ENCODE measurements at places on chromosomes 4 and X. TPM values are rescaled to one million over a fixed set of nuclear protein-coding genes. Genes with fewer than 3 reads are reported as not detected.

PAGE1 gene
- total RNA-seq = not detected

YY2 gene
- total RNA-seq = 1.4 TPM

SLC35A2 gene
- total RNA-seq = 18.5 TPM

TRAPPC2 gene
- total RNA-seq = 29.0 TPM

DNA sequence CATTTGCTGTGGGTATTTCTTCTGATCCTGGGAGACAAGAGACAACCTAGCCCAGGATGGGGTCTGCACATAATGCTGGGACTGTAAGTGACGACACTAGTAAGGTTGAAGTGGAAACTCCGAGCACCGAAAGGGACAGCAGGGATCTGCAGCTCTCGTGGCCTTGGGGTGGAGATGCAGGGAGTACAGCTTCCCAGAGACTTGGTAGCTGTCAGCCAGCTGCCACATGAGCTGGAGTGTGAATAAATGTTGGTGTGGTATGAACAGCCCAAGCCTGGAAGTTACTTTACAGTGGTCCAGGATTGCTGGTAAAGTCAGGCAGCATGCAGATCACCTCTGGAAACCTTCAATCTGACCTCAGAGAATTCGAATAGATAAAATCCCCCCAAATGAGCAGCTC is 97.6 kb downstream of the FAM193A start:
- no peak overlapping the region for H3K4me3 ChIP-seq
- no peak for DNase-seq
- H3K4me1 ChIP-seq = no peaks in the 10 kb centered on the region
- no peaks in the 10 kb centered on the region for H3K27me3 ChIP-seq
- H3K27ac ChIP-seq = no peak overlapping the region

GRCh38 chr4:151192556-151193235 is 84.3 kb upstream of the PRSS48 start:
- DNase-seq = no peak
- no peak overlapping the region for H3K27ac ChIP-seq
- no peak overlapping the region for H3K4me3 ChIP-seq

- no peaks in the 10 kb centered on the region for H3K27me3 ChIP-seq
- H3K4me3 ChIP-seq = no peak overlapping the region
- no peaks in the 10 kb centered on the region for H3K4me1 ChIP-seq
- H3K36me3 ChIP-seq = no peaks in the 10 kb centered on the region
- H3K27ac ChIP-seq = no peak overlapping the region
These were observed 51.3 kb downstream of the RTL9 start for GRCh38 chrX:110409925-110410324.

GRCh38 chr4:37970702-37971101 is 10.5 kb downstream of the PTTG2 start:
- H3K4me1 ChIP-seq = no peaks in the 10 kb centered on the region
- H3K27ac ChIP-seq = no peak overlapping the region
- no peaks in the 10 kb centered on the region for H3K27me3 ChIP-seq
- H3K4me3 ChIP-seq = no peak overlapping the region
- H3K36me3 ChIP-seq = no peaks in the 10 kb centered on the region

DNA sequence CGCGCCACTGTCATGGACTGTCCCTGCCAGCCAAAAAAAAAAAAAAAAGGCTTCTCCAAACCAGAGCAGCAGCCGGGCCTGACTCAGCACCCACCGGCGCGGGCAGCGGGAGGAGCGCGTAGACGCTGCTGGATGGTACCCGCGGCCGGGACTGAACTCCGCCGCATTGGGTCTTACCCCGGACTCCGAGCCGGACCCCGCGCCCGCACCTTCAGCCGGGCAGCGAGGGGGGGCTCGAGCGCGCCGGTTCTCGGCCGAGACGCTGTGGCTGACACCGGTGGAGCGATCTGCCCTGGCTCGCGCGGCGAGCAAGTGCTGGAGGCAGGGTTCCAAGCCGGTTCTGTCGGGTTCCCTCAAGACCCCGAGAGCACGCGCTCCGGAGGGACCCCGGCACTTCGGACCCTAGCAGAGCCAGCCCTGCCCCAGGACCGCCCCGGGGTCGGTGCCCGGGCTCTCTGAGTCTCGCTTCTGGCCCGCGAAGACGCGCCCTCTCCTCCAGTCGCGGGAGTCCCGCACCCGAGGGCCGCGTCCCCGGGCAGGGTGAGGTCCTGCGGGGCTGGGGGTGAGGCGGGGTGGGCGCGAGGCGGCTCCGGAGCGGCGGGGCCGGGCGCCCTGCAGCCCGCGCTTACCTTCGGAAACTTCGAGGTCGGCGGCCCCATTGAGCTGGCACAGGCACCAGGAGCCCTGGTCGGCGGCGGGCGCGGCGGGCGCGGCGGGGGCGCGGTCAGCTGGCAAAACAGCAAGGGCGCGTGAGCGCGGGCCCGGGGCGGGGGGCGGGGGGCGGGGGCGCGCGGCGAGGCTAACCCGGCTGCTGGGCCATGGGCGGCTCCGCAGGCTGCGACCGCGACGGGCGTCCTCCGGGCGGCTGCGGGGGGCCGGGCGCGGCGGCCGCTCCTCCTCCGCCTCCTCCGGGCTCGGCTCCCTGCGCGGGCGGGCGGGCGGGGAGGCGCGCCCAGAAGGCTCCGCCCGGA is 11.8 kb upstream of the MAN2B2 start:
- H3K27ac ChIP-seq = no peak overlapping the region
- no peaks in the 10 kb centered on the region for H3K4me1 ChIP-seq
- H3K36me3 ChIP-seq = no peaks in the 10 kb centered on the region
- DNase-seq = no peak
- H3K27me3 ChIP-seq = no peaks in the 10 kb centered on the region
- no peak overlapping the region for H3K4me3 ChIP-seq

GRCh38 chrX:149630681-149631233 is 835 bp downstream of the TMEM185A start:
- DNase-seq = no peak
- H3K4me3 ChIP-seq = peak overlapping the region; percentile 55
- H3K36me3 ChIP-seq = no peaks in the 10 kb centered on the region
- H3K27me3 ChIP-seq = no peaks in the 10 kb centered on the region

DNA sequence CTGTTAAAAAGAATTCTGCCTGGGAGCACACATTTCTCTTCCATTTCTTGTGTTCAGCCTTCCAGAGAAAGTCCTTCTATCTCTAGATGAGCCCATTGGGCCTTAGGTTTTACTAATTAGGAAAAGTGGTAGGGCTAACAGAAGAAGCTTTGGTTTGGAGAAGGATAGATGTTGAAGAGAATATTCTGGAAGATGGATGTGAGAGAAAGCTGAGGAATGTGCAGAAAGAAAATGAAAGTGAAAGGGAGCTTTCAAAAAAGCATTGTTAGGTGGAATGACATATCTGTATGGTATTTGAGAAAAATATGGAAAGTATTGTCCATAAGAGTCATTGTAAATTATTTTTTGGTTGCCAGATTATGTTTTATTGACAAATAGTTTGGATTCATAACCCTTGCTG is 474.8 kb upstream of the SLIT2 start:
- H3K27ac ChIP-seq = no peak overlapping the region
- DNase-seq = no peak
- no peaks in the 10 kb centered on the region for H3K36me3 ChIP-seq
- H3K4me1 ChIP-seq = no peaks in the 10 kb centered on the region

- H3K4me3 ChIP-seq = peak overlapping the region; percentile 79
- H3K27ac ChIP-seq = peak overlapping the region; percentile 69
- no peaks in the 10 kb centered on the region for H3K36me3 ChIP-seq
- no peaks in the 10 kb centered on the region for H3K27me3 ChIP-seq
- DNase-seq = peak; percentile 18
These were observed 751 bp upstream of the RGS12 start for GRCh38 chr4:3291969-3292570.

GRCh38 chr4:36316607-36317006 is 35.2 kb downstream of the DTHD1 start:
- H3K27ac ChIP-seq = no peak overlapping the region
- no peaks in the 10 kb centered on the region for H3K4me1 ChIP-seq

GRCh38 chr4:5143306-5143861 is 92.1 kb downstream of the STK32B start:
- DNase-seq = no peak
- H3K27me3 ChIP-seq = no peaks in the 10 kb centered on the region
- H3K36me3 ChIP-seq = no peaks in the 10 kb centered on the region
- H3K4me1 ChIP-seq = no peaks in the 10 kb centered on the region

GRCh38 chr4:57426779-57427395 is 316.7 kb upstream of the IGFBP7 start:
- H3K4me1 ChIP-seq = no peaks in the 10 kb centered on the region
- no peaks in the 10 kb centered on the region for H3K36me3 ChIP-seq
- DNase-seq = no peak
- H3K4me3 ChIP-seq = no peak overlapping the region
- H3K27ac ChIP-seq = no peak overlapping the region

- DNase-seq = no peak
- H3K27ac ChIP-seq = no peak overlapping the region
- H3K27me3 ChIP-seq = no peaks in the 10 kb centered on the region
- no peaks in the 10 kb centered on the region for H3K36me3 ChIP-seq
These were observed 69.2 kb downstream of the SRPX start for GRCh38 chrX:38151441-38151840.

DNA sequence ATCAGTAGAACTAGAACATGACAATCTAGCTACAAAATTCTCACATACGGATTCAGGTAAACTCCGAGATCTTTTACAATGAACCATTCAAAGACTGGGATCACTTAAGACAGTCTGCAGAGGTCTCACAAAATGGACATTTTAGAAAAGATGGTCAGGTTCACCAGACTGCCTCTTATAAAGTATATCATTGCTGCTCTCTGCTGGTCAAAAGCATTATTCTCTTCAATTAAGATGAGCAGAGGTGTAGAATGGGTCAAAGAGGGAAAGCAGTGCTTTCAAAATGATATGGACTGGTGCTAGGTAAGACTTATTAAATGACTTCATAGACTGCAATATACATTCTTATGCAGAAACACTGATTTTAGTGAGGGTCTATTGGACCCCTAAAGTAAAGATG is 434.7 kb downstream of the PACRGL start:
- no peak overlapping the region for H3K4me3 ChIP-seq
- H3K27ac ChIP-seq = no peak overlapping the region
- no peaks in the 10 kb centered on the region for H3K27me3 ChIP-seq
- no peaks in the 10 kb centered on the region for H3K36me3 ChIP-seq
- no peak for DNase-seq
- no peaks in the 10 kb centered on the region for H3K4me1 ChIP-seq

DNA sequence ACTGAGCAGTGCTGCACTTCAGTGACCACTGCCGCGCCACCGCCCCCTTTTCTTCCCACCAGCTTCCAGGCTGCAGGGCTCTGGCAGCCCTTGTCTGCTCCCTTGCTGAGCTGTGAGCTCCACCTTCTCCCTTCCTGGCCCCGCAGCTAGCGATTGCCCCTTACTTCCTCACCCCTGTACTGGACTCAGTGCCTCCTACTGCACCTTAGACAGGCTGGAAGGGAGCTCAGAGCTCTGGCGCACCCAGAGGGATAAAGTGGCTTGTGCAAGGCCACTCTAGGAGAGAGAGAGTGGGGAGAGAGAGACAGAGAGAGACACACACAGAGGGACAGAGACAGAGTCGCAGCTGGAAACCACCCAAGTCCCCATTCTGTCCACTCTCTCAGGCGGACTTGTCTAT is 6.0 kb downstream of the RASL11B start:
- DNase-seq = no peak
- no peaks in the 10 kb centered on the region for H3K36me3 ChIP-seq
- H3K4me1 ChIP-seq = no peaks in the 10 kb centered on the region
- H3K4me3 ChIP-seq = no peak overlapping the region

DNA sequence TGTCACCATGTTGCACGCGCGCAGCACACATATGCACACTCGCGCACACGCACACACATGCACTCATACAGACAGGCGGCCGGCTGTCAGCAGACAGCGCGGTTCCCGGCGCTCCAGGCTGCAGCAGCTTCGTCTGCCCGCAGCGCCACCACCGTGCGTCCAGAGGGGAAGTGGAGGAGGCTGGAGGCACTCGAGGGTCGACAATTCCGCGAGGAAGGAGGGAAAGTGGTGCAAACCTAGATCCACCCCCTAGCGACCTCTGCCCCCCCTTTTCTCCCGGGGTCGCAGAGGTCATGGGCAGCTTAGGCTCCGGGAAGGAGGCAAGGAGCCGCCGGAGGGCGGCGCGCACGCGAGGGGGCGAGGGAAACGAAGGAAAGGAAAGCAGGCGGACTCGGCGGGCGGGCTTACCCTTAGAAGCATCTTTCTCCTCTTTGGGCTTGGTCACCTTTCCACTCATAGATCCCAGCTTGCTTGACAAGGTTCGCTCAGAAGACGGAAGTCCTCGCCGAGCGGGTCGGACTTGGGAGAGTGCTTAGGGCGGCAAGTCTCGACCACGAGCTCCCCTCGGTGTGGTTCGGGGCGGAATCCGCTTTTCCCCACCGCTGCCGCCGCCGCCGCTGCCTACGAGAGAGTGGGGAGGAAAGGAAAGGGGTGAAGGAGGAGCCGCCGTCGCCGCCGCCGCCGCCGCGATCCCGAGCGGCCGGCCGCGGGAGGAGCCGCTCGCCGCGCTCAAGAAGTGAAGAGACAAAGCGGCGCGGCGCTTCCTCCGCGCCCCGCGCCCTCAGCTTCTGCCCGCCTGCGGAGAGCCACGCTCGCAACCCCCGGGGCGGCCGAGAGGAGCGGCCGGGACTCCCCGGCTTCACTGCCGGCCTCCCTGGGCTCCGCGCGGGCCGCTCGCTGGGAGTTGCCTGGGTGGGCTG is 326.6 kb upstream of the F9 start:
- no peaks in the 10 kb centered on the region for H3K36me3 ChIP-seq
- H3K27ac ChIP-seq = no peak overlapping the region
- DNase-seq = no peak

DNA sequence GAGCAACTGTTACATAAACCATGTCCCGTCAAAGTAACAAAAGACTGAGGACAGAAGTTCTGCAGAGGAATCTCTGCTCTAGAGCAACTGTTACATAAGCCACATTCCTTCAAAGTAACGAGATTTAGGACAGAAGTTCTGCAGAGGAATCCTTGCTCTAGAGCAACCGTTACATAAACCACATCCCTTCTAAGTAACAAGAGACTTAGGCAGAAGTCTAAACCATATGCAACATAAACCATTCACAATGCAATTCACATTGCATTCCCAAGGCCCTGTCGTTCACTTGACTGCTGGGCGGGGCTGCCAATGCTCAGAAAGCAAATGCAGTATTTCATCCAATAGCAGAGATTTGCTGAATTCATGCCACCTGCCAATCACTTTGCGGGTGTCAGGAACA is 124.4 kb upstream of the PUDP start:
- no peaks in the 10 kb centered on the region for H3K4me1 ChIP-seq
- H3K4me3 ChIP-seq = no peak overlapping the region
- no peak for DNase-seq

DNA sequence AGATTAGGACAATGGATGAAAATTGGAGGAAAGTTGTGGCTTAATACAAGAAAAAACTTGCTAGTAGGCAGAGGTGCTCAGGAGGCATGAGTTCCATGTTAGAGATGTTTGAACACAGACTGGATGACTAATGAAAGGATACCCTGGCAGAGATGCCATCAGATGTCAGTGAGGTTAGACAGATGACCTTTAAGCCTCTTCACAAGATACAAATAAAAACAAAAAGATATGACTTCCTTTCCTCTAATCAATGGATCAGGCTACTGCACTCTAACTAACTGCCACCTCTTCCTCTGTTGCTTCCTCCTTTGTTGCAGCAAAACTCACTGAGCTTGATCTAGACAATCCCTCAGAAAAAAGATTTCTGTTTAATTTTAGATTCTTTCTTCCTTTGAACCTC is 14.7 kb downstream of the STAP1 start:
- no peak overlapping the region for H3K4me3 ChIP-seq
- peak overlapping the region; percentile 6 for H3K27ac ChIP-seq
- no peaks in the 10 kb centered on the region for H3K27me3 ChIP-seq
- DNase-seq = no peak

GRCh38 chrX:53824686-53825085 is 138.2 kb upstream of the HUWE1 start:
- no peaks in the 10 kb centered on the region for H3K36me3 ChIP-seq
- no peaks in the 10 kb centered on the region for H3K4me1 ChIP-seq
- H3K27me3 ChIP-seq = no peaks in the 10 kb centered on the region
- H3K27ac ChIP-seq = no peak overlapping the region
- no peak for DNase-seq

Data from naive thymus-derived CD4-positive, alpha-beta T cell (primary cell).